Karpas-422 (cell line): ENCODE measurements at places on chromosomes 16 and 17.

DNA sequence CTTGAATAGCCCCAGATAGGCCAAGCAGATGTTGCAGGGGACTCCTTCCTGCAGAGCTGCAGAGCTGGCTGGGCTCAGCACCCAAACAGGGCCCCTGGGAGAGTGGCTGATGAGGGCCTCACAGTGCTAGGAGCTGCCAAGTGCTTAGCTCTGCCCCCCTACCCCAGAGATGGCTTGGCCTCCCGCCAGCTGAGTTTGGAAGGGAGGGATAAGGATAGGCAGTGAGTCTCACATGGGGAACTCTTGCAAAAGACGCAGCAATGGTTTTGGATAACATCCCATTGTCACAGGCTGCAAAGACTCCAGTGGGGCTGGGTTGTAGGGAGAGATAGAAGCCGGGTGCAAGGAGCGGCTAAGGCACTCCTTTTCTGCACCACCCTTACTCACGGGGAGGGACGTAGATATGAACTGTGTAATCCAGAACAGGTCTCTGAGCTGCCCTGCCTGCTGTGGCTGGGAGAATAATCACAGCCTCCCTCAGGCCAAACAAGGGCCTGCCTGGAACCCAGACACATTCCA, 52.9 kb upstream of the MAF start:
- no peaks in the 10 kb centered on the region for H3K36me3 ChIP-seq
- H3K4me3 ChIP-seq = no peak overlapping the region
- no peak overlapping the region for H3K27ac ChIP-seq
- no peaks in the 10 kb centered on the region for H3K4me1 ChIP-seq

DNA sequence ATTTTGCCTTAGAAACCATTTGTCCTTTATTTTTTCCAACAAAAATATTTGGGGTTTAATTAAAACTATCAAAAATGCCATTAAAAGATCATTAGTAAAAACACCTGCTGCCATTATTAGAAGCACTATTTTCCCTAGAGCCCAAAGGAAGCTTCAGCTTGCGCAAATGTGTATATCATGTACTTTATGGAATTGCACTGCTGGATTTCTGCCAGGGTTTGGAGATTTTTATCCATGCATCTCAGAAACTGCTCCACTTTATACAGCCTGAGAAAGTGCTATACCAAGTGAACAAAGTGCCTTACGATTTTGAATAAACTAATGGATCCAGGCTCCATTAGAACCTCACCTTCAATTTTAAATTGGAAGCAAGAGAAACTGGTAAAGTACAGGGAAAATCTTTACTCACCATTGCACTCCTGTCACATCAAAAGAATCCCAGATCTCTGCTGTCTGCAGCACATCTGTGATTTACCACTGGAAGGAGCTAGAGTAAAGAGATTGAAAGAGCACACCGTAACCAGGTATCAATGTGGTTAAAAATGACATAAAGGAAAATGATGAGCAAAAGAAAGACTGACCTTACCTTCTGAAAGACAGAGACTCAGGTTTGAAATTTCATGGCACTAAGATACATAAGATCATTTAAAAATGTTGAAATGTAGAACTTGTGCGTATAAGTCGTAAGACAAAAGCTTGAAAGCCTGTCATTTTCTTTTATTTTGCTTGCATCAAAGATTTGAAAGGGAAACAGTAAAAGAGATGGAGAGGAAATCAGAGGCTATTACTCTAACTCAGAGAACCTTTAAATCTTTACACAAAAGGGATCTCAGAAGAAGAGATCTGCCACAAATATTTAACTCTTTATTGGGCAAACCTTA, 678.1 kb upstream of the GOT2 start:
- H3K27ac ChIP-seq = no peak overlapping the region
- H3K4me1 ChIP-seq = no peaks in the 10 kb centered on the region
- H3K36me3 ChIP-seq = no peaks in the 10 kb centered on the region
- no peaks in the 10 kb centered on the region for H3K27me3 ChIP-seq

- no peaks in the 10 kb centered on the region for H3K36me3 ChIP-seq
- H3K4me1 ChIP-seq = peaks cover 6% of the 10 kb centered on the region
- H3K27me3 ChIP-seq = no peaks in the 10 kb centered on the region
- no peak overlapping the region for H3K4me3 ChIP-seq
- H3K27ac ChIP-seq = no peak overlapping the region
These were observed 5.5 kb upstream of the KIF22 start for GRCh38 chr16:29784901-29785500.

DNA sequence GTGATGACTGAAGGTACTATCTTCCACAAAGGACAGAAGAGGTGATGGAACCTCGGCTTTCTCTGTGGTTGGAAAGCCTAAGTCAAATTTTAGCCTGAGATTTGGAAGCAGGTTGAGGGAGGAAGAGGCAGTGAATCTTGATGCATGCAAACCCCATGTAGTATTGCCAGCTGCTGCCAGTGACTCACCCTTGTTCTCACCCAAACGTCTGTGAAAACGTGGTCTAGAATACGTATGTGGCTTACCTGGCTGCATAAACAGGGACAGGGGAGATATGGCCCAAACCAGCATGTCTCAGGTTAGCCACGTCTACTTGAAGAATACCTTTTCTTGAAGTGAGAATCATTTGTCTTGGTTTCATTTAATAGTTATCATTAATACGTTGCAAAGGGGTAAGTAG, 438.0 kb upstream of the MAF start:
- no peak overlapping the region for H3K27ac ChIP-seq
- H3K27me3 ChIP-seq = no peaks in the 10 kb centered on the region
- H3K4me3 ChIP-seq = no peak overlapping the region
- H3K4me1 ChIP-seq = no peaks in the 10 kb centered on the region
- no peaks in the 10 kb centered on the region for H3K36me3 ChIP-seq
- no peak for DNase-seq

- H3K4me3 ChIP-seq = no peak overlapping the region
- H3K27ac ChIP-seq = no peak overlapping the region
- H3K4me1 ChIP-seq = no peaks in the 10 kb centered on the region
- no peaks in the 10 kb centered on the region for H3K27me3 ChIP-seq
- no peak for DNase-seq
These were observed 483.0 kb downstream of the SLC39A11 start for GRCh38 chr17:72609501-72609900.

GRCh38 chr16:30530163-30531037, 4.0 kb upstream of the ZNF768 start:
- H3K27ac ChIP-seq = no peak overlapping the region
- no peaks in the 10 kb centered on the region for H3K36me3 ChIP-seq
- H3K4me1 ChIP-seq = peaks cover 41% of the 10 kb centered on the region
- no peak for DNase-seq
- no peak overlapping the region for H3K4me3 ChIP-seq

- peaks cover 6% of the 10 kb centered on the region for H3K4me1 ChIP-seq
- no peaks in the 10 kb centered on the region for H3K36me3 ChIP-seq
- peak; percentile 79 for DNase-seq
- no peak overlapping the region for H3K27ac ChIP-seq
- no peaks in the 10 kb centered on the region for H3K27me3 ChIP-seq
These were observed 15.5 kb upstream of the CMIP start for GRCh38 chr16:81429045-81429521.

DNA sequence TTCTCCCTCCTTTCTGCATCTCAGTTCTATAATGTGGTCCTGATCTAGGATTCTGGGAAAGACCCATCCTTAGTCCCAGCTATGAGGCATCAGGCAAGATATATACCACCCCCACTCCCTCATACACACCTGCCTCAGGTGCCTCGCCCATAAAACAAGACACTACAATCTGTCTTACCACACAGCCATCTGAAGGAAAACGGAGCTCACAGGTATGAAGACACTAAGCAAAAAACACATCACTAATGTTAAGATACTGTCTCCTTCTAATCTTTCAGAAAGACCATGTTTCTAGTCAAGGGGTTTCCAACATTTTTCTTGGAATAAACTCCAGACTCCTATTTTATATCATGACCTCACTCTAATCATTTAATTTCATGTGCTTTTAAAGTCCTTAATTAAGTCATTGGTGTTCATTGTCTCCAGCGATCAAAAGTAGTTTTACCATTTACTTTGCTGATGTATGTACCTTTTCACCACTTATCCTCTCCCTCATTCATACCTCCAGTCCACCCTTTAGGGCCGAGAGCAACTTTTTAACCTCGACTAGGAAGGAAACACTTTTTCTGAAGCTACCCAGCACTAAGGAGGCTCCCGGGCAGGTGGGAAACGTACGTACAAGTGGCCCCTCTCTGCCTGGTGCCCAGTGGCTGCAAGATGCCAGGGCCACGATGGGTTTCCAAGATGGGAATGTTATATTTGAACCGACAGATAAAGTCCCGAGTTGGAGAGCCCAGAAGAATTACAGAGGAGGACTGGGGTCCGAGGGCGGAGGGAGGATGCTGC, 979 bp downstream of the MAP3K14 start:
- peaks cover 20% of the 10 kb centered on the region; the same call in 1 of the 2 replicates for H3K36me3 ChIP-seq
- DNase-seq = peak; percentile 69
- no peaks in the 10 kb centered on the region for H3K27me3 ChIP-seq
- H3K27ac ChIP-seq = peak overlapping the region; percentile 95
- H3K4me3 ChIP-seq = peak overlapping the region; percentile 91
- H3K4me1 ChIP-seq = peaks cover 60% of the 10 kb centered on the region

DNA sequence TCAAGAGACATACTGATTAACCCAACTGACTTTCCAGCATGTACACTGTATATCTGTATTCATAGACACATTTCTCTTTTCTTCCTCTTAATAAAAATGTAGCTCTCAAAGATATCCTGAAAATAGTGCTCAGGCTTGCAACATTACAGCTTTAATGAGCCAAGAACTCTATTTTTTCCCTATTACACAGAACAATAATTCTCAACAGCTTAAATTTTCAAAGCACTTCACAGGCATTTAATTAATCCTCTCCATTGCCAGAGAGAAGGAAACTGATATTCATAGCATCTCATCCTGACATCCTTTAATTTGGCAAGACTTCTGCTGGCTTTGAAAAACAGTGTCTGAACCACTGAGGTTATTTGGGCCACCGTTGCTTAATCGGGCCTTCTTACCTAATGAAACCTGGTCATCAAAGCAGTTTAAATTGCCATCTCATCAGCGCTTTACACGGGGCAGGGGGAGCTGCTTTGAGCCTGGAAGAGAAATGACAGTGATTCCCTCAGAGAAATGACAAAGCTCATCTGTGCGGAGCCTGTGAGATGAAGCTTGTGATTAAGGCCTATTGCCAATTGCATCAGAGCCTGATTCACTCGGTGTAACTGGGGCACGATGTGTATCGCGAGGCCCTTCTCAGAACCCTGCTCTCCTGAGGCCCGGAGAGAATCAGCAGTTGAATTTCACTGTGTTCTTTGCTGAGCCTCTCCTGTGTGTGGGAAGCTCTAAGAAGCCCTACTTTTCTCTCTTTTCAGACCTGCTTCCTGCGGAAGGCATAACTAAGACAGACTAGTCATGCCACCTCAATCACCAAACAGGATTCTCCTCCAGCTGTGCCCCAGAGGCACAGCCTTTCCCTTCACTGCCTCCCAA, 8.5 kb upstream of the SIAH1 start:
- no peak overlapping the region for H3K27ac ChIP-seq
- no peak overlapping the region for H3K4me3 ChIP-seq
- no peaks in the 10 kb centered on the region for H3K4me1 ChIP-seq
- no peaks in the 10 kb centered on the region for H3K27me3 ChIP-seq
- no peak for DNase-seq
- H3K36me3 ChIP-seq = no peaks in the 10 kb centered on the region

DNA sequence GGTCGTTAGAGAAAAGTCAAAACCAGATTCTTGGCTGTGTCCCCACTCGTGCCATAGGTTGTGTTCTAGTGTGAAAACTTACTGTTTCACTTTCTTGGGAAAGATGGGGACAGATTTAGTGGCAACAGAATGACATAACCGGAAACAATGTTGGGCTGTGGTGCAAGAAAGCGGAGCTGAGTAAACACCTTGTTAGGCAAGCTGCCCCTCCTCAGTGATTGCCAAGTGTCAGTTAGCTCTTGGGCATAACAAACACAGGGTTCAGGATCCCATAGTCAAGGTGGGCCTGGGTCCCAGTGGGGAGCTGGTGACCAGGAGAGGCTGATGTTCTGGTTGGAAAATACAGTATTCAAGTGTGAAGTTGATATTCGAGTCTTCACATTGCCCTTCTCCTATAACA, 15.4 kb downstream of the UBN1 start:
- no peak for DNase-seq
- H3K27ac ChIP-seq = no peak overlapping the region
- H3K36me3 ChIP-seq = peaks cover 37% of the 10 kb centered on the region; the same call in 1 of the 2 replicates
- no peaks in the 10 kb centered on the region for H3K27me3 ChIP-seq

DNA sequence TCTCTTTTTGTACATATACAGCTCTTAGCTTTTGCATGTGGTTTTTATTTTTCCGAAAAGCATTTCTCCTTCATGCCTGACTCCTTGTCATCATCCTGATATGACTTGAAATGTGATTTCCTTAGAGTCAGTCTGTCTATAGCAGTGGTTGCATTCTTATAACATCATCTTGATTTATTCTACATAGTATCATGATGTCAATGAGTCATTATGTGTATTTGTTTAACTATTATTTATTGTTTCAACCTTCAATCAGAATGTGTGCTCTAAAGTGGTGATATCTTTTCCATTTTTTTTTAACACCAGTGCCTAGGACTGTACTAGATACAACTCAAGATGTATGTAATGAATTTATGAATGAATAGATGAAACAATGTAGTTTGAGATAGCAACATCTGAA, 354.9 kb upstream of the CDH8 start:
- DNase-seq = no peak
- no peak overlapping the region for H3K27ac ChIP-seq
- H3K4me3 ChIP-seq = no peak overlapping the region
- H3K27me3 ChIP-seq = no peaks in the 10 kb centered on the region
- no peaks in the 10 kb centered on the region for H3K36me3 ChIP-seq
- H3K4me1 ChIP-seq = no peaks in the 10 kb centered on the region
